ENCODE measurements at places on chromosomes 6 and 20.

DNA sequence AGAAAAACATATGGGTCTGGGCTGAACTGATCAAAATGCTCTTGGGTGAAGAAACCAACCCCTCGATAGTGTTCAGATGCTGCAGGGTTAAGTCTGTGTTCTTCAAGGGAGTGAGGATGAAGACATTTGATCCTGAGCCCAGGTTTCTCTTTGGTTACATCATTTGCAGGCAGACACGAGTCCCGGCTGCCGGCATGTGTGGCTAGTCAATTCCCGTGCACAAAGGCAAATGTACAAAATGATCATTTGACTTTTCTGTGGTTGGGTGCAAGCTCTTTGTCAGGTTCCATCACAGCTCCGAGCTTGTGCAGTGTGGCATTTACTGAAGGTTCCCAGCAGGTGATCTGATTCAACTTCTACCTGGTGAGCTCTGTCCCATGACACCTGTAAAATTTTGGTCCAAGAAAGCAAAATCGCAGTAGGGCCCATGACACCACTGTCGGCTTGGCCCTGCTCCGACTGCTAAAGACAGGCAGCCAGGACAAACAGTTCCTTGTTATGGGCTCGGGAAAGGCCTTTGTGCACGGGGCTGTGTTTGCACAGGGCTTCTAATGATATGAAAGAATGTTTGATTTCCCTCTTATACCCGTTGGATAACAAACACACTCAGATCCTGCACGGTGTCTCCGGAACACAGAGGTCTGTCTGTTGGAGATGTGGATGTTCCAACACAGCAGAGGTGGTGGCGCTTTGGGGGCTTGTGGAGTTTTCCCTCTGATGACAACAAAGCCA is 46.9 kb downstream of the GJA10 start:
- no peak for DNase-seq

- DNase-seq: no peak
Observed at GRCh38 chr6:13794184-13794583, 20.2 kb downstream of the MCUR1 start.

GRCh38 chr20:13694420-13695150 is 55.9 kb upstream of the TASP1 start:
- DNase-seq: no peak

DNA sequence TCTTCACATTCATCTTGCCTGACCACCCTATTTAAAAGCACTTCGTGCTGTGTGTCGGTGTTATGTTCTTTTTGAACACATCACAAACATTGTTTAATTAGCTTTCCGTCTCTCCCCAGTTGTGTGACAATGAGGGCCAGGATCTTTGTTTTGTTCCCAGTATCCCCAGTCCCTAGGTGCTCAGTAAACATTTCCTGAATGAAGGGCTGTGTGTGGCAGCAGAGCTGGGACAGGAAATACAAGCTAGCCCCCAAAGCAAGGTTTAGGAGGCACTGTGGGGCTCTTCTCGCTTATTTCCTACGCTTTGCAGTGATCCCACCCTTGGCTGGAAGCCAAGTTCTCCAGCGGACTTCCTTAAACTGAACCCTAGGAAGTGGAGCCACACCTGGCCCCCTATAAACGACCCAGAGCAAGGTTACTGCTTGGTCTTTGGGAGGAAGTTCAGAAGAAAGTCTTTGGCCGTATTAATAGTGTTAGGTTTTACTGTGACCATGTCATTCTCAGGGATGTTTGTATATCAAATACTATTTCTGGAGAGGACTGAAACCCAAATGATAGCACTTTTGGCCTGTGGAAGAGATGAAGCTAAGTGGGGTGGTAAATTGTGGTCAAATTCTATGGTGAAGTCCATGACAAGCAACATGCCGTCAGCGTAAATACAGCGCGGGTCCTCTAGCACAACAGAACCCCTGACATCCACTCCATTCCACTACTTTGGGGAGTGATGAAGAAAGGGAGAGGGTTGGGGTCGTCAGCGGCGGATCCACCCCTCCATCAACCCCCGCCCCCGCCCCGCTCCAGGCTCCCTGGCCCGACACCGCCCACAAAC is 570 bp upstream of the FANCE start:
- DNase-seq: no peak

- DNase-seq: no peak
Observed at GRCh38 chr6:6851059-6851948, 256.5 kb upstream of the RREB1 start.

GRCh38 chr6:24469811-24470210 is 19.6 kb downstream of the GPLD1 start:
- DNase-seq: no peak

GRCh38 chr20:3239026-3239866 is at the start of gene SLC4A11:
Gene SLC4A11 (minus strand): TSS chr20:3239190. CDS start chr20:3239137, 53 bp downstream.
- DNase-seq: no peak

- DNase-seq: no peak
Observed at GRCh38 chr20:64000906-64001305, 20.0 kb downstream of the PRPF6 start.

DNA sequence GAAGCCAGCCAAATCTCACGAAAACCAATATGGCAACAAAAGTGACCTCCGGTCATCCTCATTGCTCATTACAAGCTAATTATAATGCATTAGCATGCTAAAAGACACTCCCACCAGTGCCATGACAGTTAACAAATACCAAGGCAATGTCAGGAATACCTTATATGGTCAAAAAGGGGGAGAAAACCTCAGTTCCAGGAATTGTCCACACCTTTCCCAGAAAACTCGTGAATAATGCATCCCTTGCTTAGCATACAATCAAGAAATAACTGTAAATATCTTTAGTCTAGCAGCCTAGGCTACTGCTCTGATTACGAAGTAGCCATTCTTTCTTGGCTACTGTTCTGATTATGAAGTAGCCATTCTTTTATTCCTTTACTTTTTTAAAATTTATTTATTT is 112.5 kb upstream of the FKBP1C start:
- no peak for DNase-seq

- no peak for DNase-seq
Observed at GRCh38 chr6:157068691-157069324, 254.5 kb downstream of the TMEM242 start.

DNA sequence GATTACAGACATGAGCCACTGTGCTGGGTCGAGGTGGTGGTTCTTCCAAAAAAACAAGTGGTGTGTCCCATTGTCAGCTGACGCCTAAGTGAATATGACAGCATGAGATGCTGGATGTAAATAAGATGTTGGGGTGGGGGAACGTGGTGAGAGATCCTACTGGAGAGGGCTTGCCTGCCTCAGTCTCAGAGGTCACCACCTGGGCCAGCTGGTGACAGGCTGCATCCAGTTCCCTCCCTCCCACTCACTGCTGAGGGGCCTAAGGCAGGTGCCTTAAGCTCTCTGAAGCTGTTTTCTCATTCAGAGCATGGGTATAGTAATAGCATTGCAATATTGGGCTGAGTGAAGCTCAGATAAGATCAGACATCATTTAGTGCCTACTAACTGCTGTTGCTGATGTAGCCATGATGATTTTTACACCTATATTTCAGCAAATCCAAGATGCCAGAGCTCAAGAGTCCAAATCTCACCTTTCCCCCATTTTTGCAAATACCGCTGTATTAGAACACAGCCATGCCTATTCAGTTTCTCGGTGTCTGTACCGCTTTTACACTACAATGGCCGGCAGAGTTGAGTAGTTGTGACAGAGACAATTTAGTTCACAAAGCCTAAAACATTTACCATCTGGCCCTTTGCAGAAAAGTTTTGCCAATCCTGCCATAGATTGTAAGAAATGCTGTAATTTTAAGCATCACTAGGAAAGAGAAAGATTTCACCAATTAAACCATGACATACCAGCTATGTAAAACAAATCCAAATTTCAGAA is 171.3 kb downstream of the ANKRD60 start:
- DNase-seq: no peak

GRCh38 chr6:2733324-2733723 is 17.4 kb downstream of the MYLK4 start:
- DNase-seq: no peak

- no peak for DNase-seq
Observed at GRCh38 chr20:3203315-3204123, 963 bp downstream of the DDRGK1 start.

DNA sequence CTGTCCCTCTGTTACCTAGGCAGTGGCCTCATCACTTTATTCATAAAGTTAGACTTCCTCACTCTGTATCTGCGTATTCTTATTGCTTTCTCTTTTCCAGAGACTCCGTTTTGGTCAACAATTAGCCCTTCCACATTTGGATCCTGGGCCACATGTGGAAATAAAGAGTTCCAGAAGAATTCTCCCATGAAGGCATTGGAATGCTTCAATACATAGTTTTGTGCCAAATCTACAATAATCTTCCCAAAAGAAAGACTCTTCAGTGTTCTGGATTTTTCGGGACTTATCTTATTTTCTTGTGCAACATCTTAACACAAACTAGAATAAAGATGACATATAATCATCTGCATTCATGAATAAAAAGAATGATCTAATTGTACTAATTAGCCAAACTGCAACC is 187.7 kb upstream of the BMP2 start:
- DNase-seq: no peak

DNA sequence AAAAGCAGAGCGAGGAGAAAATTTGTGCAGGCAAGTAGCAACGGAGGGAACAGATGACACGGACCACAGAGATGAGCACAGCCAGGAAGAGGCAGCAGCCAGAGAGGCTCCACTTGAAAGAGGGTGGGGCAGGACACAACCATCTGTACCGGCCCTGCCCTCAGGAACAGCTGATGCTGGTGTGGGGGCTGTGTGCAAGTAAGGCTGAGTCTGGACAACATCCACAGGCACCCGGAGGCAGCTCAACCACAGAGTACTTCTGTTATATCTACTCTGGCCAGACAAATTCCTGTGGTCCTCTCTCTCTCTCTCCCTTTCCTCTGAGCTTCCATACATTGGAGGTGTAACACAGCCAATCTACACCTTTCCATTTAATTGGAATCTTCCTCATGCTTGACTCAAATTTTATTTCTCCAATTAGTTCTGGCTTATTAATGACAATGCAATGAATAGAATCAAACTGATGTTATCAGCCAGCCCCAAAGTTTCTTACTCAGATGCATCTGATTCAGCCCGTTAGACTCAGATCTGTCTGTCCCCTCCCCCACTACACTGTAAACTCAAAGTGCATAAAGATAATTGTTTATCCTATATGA is 24.9 kb downstream of the KIF13A start:
- peak; percentile 6 for DNase-seq

DNA sequence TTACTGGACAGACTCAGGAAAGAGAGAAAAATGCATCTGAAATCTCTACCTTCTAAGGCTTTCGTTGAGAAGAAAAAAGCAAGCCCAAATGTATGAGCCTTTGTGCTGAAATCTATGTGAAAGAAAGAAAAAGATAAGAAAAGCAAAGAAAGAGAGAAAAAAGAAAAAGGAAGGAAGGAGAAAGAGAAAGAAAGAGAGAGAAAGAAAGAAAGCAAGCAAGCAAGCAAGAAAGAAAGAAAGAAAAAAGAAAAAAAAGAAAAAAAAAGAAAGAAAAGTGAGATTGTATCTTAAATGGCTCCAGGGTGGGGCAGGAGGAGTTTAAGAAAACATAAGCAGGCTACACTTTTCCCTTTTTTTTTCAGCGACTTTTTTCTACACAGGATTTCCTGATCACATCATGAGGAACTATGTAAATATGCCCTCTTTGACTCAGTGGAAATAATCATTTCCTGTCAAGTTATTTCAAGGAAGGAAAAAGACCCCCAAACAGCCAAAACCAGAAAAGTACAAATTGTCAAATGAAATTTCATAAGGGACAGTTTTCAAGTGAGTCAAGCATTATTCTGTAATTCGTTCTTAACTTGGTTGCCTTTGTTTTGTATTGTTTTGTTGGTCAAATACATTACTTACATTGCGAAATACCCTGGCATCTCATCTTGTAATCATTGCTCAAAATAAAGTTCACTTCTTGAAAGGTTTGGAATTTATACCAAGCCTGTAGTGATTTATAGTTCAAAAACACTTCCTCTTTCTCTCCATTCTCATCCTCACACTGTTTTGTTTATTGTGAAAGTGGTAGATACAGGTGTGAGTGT is 79.5 kb upstream of the RNF217 start:
- DNase-seq: no peak

DNA sequence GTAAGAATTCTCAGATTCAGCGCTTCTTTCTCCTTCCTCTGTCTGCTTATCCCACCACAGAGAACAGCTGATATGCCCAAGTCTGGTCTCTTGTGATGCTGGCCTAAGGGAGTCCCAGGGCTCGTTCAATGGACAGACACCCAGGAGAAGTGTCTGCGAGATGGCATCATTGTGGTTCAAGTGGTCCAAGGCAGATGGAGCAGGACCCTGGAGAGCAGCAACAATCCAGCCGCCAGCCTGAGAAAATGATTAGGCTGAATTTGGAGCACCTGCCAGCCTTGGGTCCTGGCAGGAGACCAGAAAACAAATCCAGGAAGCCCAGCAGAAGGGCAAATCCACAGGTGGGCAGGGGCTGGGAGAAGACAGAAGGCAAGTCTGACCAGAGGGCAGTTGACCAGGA is 145.8 kb downstream of the PTPRT start:
- no peak for DNase-seq

DNA sequence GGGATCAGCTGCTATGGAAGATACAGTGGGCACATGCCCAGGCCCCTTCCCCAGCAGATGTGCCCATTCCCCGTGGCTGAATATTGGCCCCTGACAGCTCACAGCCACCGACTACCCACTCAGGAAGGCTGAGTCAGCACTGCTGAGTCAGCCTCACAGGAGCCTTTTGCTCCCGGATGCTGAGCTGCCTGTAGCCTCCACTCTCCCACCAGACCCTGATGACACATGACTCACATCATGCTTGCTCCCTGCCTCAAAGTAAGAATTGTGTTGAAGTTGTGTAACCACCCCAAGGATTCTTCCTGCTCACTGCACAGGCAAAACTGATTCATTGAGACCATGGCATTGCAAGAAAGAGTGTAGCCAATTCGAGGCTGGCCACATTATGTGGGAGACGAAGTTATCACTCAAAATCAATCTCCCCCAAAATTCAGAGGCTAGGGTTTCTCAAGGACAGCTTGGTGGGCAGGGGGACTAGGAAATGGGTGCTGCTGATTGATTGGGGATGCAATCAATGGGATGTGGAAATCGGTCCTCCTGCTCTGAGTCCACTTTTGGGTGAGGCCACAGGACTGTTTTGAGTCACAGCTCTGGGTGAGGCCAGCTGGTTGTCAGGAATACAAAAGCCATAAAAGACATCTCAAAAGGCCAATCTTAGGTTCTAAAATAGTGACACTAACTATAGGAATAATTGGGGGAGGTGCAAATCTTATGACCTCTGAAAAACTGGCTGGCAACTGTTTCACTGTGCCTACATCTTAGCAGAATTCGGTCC is 556.6 kb upstream of the CDH4 start:
- no peak for DNase-seq

DNA sequence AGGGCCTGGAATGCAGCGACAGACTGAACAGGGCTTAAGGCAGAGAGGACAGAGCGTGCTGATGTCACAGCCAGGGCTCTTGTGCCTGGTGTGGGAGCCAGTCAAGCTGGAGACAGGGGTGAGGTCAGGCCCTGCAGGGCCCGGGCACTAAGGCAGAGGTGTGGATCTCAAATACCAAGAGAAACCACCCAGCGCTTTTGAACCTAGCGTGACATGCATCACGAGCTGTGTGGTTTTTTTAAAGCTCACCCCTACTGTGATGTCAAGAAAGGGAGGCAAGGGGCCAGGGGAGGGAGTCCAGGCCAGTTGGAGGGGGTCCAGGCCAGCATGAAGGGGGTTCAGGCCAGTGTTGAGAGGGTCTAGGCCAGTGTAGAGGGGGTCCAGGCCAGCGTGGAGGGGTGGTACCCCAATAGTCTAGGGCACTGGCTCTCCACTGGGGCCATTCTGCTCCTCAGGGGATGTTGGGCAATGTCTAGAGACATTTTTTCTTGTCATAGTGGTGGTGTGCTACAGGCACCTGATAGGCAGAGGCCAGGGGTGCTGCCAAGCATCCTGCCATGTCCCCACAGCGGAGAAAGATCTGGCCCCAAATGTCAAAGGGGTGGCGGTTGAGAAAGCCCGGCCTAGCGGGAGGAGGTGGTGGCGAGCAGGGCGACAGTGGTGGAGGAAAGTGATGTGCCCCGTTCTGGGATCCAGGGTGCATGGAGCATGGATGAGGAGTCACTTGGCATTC is 42.6 kb downstream of the RBM38 start:
- no peak for DNase-seq

All from skin of body (tissue), 3 donors.